Panc1 (cell line): ENCODE measurements at places on chromosomes 3 and 15. TPM values are rescaled to one million over a fixed set of nuclear protein-coding genes. Genes with fewer than 3 reads are reported as not detected.

The ZMYND10 gene
- 3.6 TPM for total RNA-seq

The TMCC1 gene
- total RNA-seq = 33.2 TPM

DNA sequence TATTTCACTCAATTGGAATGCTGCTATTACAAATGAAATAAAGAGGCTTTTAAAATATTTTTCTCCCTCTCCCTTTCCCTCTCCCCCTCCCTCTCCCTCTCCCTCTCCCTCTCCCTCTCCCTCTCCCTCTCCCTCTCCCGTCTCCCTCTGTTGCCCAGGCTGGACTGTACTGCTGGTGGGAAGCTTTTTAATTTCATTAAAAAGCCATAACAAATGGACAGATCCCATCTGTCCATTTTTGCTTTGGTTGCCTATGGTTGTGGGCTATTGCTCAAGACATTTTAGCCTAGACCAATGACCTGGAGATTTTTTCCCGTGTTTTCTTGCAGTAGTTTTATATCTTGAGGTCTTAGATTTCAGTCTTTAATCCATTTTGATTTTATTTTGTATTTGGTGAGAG lies 107.2 kb upstream of the LRRC3B start:
- no peaks in the 10 kb centered on the region for H3K27me3 ChIP-seq
- H3K27ac ChIP-seq = no peak overlapping the region
- H3K4me1 ChIP-seq = no peaks in the 10 kb centered on the region

The SEMA3G gene
- total RNA-seq = 1.6 TPM

DNA sequence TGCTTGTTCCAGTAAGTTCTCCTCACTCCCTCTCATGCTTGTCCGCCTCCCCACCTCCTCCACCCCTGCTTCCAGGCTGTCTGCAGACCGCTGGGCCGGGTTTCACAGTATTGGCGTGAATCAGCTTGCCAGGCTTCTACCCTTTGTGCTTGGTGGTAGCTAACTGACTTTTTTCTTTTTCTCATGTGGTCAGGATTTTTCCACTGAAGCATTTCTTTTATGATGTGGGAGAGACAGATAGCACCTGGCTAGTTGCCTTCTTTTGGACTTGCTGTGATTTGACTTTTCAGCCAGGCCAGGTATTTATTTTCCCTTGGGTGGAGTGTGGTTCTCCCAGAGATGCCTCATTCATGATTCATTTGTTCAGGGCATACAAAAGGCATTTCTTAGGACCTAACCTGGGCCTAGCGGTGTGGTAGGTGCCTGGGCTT lies 60.6 kb downstream of the ST6GAL1 start:
- no peak for DNase-seq
- H3K4me3 ChIP-seq = no peak overlapping the region
- H3K4me1 ChIP-seq = no peaks in the 10 kb centered on the region
- no peaks in the 10 kb centered on the region for H3K27me3 ChIP-seq

The SHC4 gene
- total RNA-seq = 0.10 TPM

DNA sequence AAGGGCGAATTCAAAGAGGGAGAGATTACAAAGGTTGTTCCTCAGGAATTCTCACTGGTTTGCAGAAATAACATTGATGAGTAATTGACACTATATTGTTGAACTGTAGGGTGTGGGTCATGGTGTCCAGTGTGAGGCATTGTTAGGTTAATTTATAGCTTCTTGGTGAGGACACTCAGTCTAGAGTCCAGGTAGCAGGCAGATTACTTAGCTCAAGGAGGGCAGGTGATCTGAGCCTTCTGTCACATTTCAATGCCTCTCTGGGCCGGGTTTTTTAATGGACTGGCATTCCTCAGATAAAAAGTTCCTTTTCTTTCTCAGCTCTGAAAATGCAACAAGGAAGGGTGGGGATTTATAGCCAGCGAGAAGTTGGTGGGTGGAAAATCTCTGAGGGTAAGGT lies 194.2 kb upstream of the PROK2 start:
- no peak for DNase-seq
- no peak overlapping the region for H3K4me3 ChIP-seq
- H3K36me3 ChIP-seq = no peaks in the 10 kb centered on the region
- H3K27me3 ChIP-seq = no peaks in the 10 kb centered on the region

DNA sequence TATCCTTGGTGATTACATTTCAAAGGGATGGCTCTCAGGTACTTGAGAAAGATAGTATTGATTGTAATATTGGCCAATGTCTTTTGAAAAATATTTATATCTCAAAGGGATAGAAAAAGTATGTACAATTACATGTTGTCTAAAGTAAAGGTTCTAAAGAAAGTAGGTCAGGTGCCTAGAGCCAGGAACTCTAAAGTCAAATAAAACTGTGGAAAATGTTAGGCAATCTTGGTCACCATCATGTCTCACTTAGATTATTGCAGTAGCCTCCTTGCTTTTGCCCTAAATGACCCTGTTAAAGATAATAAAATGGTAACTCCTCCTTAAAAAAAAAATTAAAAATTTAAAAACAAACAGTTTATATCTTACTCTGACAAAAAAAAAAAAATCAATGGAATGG lies 198.5 kb upstream of the ARPP21 start:
- no peaks in the 10 kb centered on the region for H3K4me1 ChIP-seq
- H3K27me3 ChIP-seq = no peaks in the 10 kb centered on the region
- no peak overlapping the region for H3K27ac ChIP-seq
- H3K36me3 ChIP-seq = no peaks in the 10 kb centered on the region

DNA sequence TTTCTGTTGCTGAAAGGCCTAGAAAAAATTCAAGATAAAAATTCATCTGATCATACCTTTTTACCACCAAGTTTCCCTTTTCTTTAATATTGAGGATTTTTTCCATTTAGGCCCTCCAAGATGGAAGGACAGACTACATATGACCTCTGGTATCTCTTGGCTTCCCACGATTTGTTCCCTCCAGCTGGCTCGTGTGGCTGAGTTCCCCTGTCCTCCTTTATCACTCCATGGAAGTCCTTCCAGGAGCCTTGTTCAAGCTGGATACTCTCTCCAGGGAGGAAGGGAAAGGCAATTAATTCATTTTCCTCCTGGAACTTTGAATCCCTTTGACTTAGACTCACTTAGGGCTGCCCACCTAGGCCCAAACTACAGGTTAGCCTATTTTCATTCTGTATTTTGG lies 110.6 kb downstream of the CFAP44 start:
- no peaks in the 10 kb centered on the region; the same call in 1 of the 2 replicates for H3K27me3 ChIP-seq
- no peak overlapping the region for H3K4me3 ChIP-seq
- no peak overlapping the region for H3K27ac ChIP-seq
- no peaks in the 10 kb centered on the region for H3K4me1 ChIP-seq

The SCN11A gene
- total RNA-seq = not detected

DNA sequence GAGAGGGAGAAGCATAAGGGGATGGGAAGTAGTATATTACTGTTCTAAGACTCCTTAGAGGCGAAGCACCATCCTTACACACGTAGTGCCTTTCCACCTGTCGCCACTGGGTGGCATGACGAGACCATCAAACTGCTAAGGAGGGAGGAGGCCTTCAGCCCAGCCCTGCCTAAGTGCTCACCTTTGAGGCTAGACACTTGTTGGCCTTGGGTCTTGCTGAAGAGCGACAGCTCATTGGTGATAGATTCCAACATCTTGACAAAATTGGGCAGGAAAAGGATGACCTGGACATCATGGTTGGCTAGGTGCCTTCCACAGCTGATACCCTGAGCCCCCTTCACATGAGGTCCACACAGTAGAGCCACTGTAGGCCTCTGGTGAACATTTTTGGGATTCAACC lies 19.6 kb downstream of the CLK3 start:
- DNase-seq = peak; percentile 69
- no peaks in the 10 kb centered on the region for H3K4me1 ChIP-seq
- H3K27ac ChIP-seq = no peak overlapping the region
- H3K4me3 ChIP-seq = no peak overlapping the region
- H3K36me3 ChIP-seq = peaks cover 8% of the 10 kb centered on the region

GRCh38 chr15:65646486-65646885 lies 24.7 kb downstream of the SLC24A1 start:
- H3K27ac ChIP-seq = no peak overlapping the region
- H3K36me3 ChIP-seq = no peaks in the 10 kb centered on the region
- no peak for DNase-seq
- H3K4me1 ChIP-seq = no peaks in the 10 kb centered on the region
- no peak overlapping the region for H3K4me3 ChIP-seq
- no peaks in the 10 kb centered on the region for H3K27me3 ChIP-seq

The ACAN gene
- total RNA-seq = 0.03 TPM

DNA sequence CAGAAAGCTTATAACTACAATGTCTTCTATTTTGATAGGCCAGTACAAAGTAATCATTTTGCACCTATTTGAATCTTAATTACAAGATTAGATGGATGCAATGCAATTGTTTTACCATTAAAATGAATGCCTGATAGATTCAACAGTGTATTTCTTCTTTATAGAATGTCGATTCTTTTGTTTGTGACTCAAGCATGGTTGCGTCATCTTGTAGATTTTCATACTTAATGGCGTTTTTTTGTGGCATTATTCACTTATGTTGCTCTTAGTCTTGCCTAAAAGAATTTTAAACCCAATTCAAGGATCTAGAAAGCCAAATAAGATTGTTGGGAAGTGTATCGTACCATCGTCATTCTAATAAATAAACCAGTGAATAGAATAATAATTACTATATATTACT lies 21.4 kb downstream of the ZBTB38 start:
- no peaks in the 10 kb centered on the region for H3K36me3 ChIP-seq
- H3K27me3 ChIP-seq = no peaks in the 10 kb centered on the region
- H3K27ac ChIP-seq = no peak overlapping the region
- H3K4me1 ChIP-seq = no peaks in the 10 kb centered on the region; the same call in 1 of the 2 replicates

GRCh38 chr3:40162616-40163015 lies 146.9 kb upstream of the EIF1B start:
- H3K4me3 ChIP-seq = no peak overlapping the region
- no peak for DNase-seq
- no peaks in the 10 kb centered on the region for H3K36me3 ChIP-seq
- H3K4me1 ChIP-seq = no peaks in the 10 kb centered on the region

The SPINK8 gene
- total RNA-seq = not detected

The PCOLCE2 gene
- total RNA-seq = 14.6 TPM

DNA sequence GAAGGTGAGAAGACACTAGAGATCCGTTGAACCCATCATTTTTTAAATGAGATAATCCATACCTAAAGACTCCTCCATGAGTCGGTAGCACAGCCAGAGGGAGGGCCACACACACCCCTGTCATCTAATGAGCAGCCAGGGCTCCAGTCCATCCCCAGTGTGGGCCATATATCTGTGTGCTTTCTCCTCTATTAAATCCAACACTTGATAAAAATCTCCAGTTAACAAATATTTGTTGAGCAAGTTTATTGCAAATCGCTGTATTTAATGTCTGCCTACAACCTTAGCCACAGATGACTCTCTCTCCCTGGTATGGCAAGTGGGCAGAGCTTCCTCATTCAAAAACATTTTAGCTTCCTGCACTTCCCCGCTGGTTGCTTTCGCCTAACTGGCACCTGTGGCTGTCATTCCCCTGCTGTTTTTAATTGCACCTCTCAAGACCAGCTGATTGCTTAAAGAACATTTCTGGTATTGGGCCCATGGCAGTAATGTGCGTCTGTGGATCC lies 82.8 kb downstream of the SMAD3 start:
- no peak overlapping the region for H3K4me3 ChIP-seq
- DNase-seq = no peak
- H3K27me3 ChIP-seq = no peaks in the 10 kb centered on the region
- H3K36me3 ChIP-seq = 0 out of 2 replicates have a peak, but pooled peaks cover 3% of the 10 kb centered on the region

DNA sequence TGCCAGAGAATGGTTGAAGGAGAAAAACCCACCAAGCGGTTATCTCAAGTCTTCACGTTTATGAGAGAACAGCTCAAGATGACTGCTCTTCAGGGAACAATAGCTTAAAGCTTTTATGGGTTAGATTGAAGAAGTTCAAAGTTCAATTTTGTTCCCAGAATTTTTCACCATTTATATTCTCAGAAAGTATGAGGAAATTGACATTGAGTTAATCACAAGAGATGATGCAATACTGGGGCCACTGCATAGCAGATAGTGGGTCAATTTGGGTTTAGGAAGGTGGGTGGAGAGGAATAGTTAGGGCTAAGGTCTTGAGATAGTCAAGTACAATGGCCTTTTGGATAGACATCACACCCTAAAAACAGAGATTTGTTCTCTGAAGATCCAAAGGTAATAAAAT lies 539.3 kb downstream of the SQOR start:
- no peak overlapping the region for H3K27ac ChIP-seq
- DNase-seq = no peak
- H3K36me3 ChIP-seq = no peaks in the 10 kb centered on the region
- H3K27me3 ChIP-seq = no peaks in the 10 kb centered on the region
- H3K4me1 ChIP-seq = no peaks in the 10 kb centered on the region

DNA sequence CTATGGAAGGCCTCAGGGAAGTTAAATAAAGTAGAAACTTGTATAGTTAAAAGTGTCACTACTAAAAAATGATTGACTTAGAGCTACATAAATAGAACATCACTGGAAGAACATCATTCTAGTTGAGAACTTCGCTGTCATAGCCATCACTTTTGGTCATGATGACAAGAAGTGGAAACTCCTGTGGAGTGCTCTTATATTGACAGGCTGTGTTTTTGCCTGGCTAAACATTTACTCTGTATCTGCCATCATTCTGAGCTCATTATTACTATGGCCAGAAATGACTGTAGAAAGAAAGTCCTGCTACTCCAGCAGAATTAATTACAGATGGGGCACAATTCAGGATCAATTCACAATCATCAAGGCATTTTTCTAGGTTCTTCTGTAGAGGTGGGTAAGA lies 165.1 kb upstream of the GOLIM4 start:
- DNase-seq = no peak
- no peaks in the 10 kb centered on the region for H3K36me3 ChIP-seq
- no peaks in the 10 kb centered on the region for H3K4me1 ChIP-seq
- no peaks in the 10 kb centered on the region for H3K27me3 ChIP-seq
- H3K27ac ChIP-seq = no peak overlapping the region
- no peak overlapping the region for H3K4me3 ChIP-seq

DNA sequence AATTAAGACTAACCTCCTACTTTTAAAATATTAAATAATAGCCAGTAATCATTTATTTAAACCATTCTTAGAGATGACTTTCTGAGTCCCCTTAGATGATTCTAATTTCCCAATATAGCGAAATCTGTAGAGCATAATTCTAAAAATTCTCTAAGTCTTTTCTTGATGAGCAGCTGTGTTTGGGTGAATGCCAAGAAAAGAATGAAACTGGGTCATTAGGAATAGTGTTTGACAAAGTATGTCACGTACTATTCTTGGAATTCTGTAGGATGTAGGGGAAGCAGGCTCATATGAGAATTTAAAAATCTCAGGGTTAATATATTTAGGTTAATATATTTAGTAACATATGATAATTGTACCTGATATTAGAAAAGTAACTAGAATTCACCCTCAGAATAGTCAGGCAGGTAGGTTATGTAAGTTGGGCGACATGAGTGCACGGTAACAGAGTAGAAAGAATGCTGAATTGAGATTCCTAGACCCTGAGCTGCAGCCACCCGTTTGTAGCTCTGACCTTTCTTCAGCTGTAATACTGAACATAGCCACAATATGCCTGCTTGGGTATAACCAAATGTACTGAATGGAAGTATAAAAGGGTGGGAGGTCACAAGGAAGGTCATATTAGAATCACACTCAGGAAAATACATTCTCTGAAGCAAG lies 524.3 kb downstream of the UNC13C start:
- no peaks in the 10 kb centered on the region for H3K27me3 ChIP-seq
- H3K36me3 ChIP-seq = no peaks in the 10 kb centered on the region
- no peak overlapping the region for H3K27ac ChIP-seq
- no peak overlapping the region for H3K4me3 ChIP-seq
